D721Med (cell line): ENCODE measurements at places on chromosomes 11 and 22.

- no peak for DNase-seq
Measured at GRCh38 chr22:16819249-16819648, 6.0 kb downstream of the XKR3 start.

DNA sequence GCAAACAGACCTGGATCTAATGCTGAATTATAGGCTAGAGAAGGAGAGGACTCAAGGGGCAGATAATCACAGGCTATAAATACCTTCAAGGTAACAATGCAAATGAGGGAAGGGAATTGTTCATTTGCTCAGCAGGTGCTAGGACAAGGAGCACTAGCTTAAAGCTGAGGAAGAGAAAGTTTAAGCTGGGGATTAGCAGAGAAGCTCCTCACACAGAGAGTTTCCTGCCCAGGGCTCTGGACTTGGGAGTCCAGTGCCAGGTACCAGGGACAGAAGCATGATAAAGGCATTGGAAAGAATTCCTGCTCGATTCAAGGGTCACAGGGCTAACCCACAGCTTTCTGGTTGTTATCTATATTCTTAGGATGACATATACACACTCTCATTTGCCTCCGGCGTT, 509.9 kb downstream of the NTM start:
- no peak for DNase-seq

DNA sequence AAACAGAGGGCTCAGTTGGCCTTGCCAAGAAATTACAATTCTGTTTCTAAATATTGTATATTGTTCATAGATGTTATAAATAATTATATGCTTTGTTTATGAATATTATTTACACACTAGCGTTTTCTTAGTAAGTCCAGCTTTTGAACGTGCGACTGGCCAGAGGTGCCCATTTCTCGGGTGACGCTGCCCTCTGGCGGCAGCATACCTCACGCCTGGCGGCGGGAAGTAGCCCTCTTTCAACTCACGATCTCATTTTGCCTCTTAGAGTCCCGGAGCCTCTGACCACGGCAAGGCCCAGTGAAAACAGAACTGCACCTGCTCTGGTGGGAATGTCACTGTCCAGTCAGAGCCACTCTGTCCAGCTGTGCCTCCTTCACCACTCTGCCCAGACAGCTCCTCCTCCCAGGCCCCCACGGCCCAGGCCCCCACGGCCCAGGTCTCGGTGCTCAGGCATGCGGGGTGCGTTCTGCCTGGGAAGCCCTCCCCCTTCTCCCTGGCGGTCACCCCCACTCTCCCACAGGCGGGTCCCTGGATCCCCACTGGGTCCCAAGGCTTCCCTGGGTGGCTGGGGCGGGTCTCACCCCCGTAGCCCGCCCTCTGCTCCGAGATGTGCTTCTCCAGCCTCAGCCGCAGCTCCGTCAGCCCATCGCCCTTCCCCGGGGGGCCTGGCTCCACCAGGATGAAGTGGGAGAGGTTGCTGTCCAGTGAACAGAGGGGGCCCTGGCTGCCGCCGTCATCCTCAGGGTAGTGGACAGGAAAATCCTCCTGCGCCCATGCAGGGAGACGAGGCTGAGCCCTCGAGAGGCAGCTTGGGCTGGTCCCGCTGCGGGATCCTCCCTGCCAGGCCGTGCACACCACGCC, 19.3 kb downstream of the TSSC4 start:
- DNase-seq: no peak

DNA sequence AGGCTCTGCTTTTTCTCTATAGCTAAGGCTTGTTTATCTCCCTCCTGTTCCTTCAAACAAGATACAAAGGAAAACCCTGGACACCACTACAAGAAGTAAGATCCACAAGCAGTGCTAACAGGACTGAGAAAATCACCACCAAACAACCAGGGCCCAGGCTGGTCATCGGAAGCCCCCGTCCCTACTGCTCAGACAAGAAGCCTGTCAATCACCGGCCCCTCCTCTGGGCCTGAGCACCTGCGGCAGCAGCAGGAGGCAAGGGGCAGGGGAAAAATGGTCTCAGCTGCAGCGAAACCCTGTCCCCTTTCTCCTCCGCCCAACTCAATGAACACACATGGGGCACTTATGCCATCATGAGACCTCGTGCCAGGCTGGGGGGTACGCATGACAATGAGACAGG, 155.2 kb downstream of the CEP164 start:
- DNase-seq: no peak

DNA sequence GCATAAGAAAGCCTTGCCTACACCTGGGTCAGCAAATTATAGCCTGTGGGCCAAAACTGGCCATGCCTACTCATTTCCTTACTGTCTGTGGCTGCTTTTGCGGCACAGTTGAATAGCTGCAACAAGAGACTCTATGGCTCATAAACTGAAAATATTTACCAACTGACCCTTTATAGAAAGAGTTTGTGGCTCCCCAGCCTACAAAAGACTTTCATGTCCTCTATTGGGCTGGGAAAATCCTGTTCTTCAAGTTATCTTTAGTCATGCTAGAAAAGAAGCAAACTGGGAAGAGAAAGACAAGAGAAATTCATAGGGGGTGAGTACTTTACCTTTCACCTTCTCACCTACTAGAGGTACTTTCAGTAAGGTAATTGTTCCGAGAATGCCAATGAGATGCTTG, 175.1 kb downstream of the SWAP70 start:
- no peak for DNase-seq

DNA sequence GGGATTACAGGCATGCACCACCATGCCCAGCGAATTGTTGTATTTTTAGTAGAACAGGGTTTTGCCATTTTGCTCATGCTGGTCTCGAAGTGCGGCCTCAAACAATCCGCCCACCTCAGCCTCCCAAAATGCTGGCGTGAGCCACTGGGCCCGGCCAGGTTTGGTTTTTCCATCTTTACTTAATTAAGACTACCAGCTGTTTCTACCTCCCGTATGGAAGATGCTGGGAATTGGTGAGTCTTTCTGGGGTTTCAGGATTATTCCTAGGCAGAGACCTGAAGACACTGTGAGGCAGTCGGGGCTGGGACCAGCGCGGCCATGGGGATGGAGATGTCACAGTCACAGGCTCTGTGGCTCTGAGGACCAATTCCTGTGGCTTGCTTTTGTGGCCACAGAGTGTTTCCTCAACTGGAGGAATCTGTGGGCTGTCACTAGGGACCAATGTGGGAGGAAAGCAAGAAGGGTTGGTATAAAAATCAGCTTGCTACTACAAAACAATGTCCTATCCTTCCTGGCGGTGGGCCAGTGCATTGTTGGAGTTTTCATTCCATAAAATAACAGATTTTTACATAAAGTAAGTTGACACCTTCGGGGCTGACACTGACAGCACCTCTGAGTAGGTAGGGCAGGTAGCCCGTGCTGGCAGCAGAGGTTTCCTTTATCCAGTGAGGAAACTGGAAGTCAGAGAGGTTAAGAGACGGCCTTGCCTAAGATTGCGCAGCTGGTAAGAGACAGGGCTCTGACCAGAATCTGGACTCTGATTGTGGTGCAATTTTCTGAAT, 8.4 kb upstream of the FTH1 start:
- DNase-seq: peak; percentile 2

DNA sequence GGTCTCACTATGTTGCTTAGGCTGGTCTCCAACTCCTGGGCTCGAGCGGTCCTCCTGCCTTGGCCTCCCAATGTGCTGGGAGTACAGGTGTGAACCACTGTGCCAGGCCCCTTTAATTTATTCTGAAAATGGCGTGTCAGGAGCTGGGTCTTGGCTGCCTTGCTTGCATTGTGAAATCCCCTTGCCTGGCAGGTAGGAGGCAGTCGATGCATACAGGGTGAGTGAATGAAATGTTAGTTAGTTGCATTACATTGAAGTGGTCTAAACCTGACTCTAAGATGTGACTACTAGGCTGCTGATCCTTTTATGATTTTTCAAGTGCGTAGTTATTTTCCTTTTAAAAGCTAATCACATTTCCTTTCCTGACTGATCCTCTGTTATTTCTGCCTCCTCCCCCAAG, 42.9 kb downstream of the PARVB start:
- DNase-seq: no peak

DNA sequence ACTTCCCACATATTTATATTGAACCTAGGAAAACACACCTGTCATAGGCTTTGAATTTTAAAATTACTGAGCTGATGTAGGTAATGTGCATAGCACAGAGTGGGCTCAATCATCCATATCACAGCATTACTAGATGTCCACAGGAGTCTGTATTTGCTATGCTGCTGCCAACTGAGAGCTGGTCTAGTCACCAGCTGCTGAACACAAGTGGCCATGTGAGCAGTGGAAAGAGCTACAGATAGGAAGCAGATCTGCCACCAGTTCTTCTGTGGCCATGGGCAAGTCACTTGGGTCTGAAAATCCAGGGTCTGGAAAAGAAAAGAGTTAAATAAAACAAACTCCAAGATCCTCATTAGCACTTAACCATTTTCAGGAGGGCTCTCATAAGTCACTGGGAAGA, 91.8 kb downstream of the APIP start:
- no peak for DNase-seq

GRCh38 chr11:106276859-106277436, 199.5 kb downstream of the AASDHPPT start:
- no peak for DNase-seq

DNA sequence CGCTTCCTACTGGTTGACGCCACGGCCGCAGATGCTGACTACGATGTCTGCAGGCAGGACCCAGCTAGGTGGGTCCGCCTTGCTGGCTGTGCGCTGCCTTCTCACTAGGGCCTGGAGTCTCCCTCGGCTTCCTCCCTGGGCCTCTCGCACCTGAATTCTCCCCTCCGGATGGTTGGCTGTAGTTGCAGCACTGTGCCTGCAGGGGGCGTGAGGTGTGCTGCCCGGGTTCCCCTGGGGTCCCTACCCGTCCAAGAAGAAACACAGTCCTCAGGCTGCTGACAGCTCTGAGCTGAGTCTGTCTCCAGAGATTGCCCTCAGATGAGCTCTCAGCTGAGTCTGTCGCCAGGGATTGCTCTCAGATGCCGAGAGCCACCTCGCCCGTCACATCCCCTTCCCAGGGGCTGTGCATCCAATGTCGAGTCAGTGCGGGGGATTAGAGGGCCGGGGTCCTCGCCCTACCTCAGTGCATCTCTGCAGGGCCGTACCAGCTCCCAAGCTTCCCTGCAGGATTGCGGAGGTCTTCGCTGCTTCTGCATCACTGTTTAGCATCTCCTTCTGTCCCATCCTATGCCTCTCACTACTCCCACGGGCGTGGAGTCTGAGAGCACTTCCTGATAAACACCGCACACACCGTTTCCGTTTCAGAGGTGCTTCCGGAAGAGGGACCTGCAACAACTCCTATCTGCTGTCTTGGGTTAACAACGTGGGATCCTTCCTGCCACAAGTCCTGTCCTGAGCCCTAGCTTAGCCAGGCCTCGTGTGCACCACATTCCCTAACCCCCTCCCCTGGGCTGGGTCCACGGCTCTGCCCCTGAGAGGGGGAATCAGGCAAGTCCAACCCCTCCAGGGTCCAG, 196.9 kb downstream of the CSNK2A3 start:
- peak; percentile 29 for DNase-seq

DNA sequence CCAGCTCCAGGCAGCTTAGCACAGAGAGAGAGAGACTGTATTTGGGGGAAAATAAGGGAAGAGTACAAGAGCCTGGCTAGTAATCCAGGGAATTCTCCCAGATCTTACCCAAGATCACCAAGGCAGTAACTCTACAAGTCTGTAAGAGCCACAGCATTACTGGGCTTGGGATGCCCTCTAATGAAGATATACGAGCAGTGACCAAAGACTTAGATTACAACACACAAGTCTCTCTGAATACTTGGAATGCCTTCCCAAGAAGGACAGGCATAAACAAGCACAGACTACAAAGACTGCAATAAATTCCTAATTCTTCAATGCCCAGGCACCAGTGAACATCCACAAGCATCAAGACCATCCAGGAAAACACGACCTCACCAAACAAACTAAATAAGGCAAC, 17.7 kb downstream of the DNAJC24 start:
- DNase-seq: no peak

DNA sequence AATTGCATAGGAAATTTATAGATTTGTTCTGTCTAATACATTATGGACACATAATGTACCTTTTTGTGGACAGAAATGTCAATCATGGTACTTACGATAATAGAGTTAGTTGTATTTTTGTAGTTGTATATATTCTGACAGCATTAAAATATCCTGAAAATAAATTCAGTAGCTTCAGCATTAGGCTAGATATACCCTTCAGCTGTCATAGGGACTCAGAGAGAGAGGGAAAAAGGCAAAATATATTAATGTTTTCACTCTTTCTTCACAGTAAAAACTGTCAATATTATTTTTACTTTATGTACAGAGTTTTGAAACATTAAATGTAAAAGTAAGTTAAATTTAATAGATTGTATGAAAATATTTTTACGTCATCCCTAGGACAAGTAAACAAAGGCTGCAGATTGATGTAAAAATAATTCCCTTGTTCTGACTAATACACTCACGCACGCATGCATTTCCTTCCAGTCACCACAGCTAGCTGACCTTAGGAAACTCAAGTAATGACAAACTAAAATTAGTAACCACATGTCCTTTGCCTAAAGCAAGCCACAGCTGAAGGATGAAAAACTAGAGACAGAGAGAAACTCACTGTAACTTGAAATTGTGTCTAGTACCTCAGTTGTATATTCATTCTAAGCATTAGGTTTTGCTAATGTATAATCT, 104.7 kb upstream of the CARD18 start:
- no peak for DNase-seq

DNA sequence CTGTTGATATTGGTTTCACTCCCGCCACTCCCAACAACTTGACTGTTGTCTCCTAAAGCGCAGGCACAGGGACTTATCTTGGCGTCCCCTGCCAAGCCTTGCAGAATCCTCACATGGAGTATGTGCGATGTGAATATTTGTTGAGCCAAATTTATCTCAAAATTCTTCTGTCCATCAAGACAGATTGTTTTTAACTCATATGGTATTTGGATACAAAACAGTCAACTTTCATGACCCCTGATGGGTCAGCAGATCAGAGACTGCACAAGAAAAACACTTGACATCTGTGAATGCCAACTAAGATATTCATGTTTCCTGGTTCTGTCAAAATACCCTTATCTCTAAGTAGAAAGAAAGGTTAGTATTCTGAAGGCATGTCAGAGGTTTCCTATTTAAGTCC, 221.7 kb upstream of the BLID start:
- DNase-seq: no peak

DNA sequence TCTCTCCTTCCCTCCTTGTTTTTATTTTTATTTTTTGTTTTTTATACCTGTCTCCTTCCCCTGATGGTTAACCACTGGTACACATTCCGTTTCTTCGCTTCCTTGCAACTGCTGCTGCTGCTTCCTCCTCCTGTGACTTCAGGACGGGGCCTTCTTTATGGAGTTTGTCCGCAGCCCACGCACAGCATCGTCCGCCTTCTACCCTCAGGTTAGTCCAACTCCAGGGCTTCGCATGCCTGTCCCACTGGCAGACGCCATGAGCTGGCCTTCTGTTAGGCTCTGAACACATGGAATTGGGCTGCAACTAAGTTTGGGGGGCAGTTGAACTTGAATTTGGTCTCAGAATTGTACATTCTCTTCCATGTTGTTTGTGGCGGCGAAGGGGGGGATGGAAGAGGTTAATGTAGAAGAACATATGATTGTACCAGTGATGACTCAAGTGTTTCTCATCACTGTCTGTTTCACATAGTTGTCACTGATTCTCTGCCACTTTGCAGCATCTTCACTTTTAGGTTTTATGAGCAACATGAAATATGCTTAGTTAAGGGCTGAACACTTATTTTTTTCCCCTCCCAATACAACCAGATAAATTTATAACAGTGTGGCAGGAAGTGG, 83.0 kb upstream of the YWHAH start:
- DNase-seq: no peak
